ENCODE measurements at places on chromosomes 7 and 10. TPM values are rescaled to one million over a fixed set of nuclear protein-coding genes. Genes with fewer than 3 reads are reported as not detected.

GRCh38 chr7:135512135-135512887, 2.4 kb upstream of the CNOT4 start:
- peak; percentile 29 for DNase-seq

DNA sequence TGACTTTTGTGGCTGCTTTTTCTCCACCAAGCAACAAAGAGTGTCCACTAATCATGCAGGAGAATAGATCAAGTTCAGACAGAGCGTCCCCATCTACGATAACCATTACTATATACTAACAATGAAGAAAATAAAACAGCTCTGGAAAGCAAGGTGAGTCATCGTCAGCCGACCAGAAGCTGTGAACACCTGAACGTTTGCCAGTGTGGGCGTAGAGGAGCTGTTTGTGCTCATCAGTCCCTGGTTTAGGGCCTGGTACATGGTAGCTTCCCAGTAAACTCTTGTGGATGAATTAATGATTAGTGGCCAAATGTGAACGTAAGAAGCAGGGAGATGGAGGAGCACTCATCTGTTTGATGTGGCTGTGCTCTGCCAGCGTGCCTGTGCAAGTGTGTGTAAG, 180.7 kb downstream of the EVX1 start:
- no peak for DNase-seq

GRCh38 chr7:24442170-24442777, 131.0 kb upstream of the PALS2 start:
- no peak for DNase-seq

DNA sequence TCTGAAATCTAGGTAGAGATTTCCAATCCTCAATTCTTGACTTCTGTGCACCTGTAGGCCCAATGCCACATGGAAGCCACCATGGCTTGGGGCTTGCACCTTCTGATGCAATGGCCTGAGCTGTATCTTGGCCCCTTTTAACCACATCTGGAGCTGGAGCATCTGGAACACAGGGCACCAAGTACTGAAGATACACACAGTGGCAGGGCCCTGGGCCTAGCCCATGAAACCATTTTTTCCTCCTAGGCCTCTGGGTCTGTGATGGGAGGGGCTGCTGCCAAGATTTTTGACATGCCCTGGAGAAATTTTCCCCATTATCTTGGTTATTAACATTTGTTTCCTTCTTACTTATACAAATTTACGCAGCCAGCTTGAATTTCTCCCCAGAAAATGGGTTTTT, 39.1 kb downstream of the GCC1 start:
- DNase-seq, result no peak

GRCh38 chr7:130486114-130486953, 5.6 kb upstream of the MEST start:
- DNase-seq, result peak; percentile 53

- no peak for DNase-seq
Measured at GRCh38 chr7:50312250-50313162, 8.0 kb downstream of the IKZF1 start.

Gene ZSWIM8
- total RNA-seq, result 50.5 TPM

Gene GIMAP8
- 22.3 TPM for total RNA-seq

GRCh38 chr7:114317450-114318098, 97.0 kb upstream of the FOXP2 start:
- no peak for DNase-seq

Gene VOPP1
- total RNA-seq, result 42.9 TPM

GRCh38 chr7:125465527-125465926, 535.9 kb upstream of the POT1 start:
- no peak for DNase-seq

DNA sequence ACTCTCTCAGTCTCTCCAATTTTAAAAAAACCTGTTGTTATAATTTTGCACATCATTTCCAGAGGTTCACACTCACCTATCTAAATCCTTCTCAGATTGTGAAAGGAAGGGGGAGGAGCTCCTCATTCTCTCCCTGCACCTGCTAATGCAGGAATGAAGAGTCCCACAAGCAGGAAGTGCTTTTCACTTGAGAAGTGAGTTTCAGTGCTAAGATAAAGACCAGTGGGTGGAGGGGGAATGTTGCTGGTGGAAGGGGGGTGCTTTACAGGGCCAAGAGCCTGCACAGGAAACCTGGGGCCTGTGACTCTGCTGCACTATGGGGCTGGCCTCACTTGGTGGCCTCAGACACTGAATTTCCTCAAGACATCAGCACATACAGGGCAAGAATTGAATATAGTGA, 176.4 kb downstream of the PTPN20 start:
- DNase-seq, result no peak

Gene UPK3B
- total RNA-seq, result 0.30 TPM

Gene MRC1
- total RNA-seq, result 4.9 TPM

DNA sequence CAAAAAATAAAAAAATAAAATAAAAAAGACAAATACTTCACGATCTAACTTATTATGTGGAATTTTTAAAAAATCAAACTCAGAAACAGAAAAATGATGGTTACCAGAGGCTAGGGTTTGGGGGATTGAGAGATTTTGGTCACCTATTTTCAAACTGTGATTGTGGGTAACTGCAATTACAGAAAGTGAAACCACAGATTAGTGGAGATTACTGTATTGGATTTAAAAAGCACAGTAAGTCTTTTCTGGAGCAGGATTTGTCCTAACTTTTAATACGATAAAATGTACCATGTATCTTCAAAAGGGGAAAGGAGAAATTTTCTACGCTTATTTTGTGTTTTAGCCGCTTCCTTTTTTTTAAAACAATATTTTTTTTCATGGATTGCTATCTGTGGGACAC, 1204.9 kb upstream of the LRRTM3 start:
- no peak for DNase-seq

Gene CASTOR2
- 23.6 TPM for total RNA-seq

Gene LAMB1
- 45.9 TPM for total RNA-seq

- DNase-seq, result no peak
Measured at GRCh38 chr7:155437836-155438235, 20.1 kb upstream of the EN2 start.

GRCh38 chr7:44658979-44659378, 52.6 kb downstream of the OGDH start:
- DNase-seq, result no peak
